Natural killer cell (primary cell): ENCODE measurements at places on chromosomes 7 and 10. TPM values are rescaled to one million over a fixed set of nuclear protein-coding genes. Genes with fewer than 3 reads are reported as not detected.

- H3K4me1 ChIP-seq = peaks cover 6% of the 10 kb centered on the region
- H3K27me3 ChIP-seq = no peaks in the 10 kb centered on the region
- no peak for DNase-seq
- peaks cover 2% of the 10 kb centered on the region for H3K36me3 ChIP-seq
- no peak overlapping the region for H3K27ac ChIP-seq
- no peak overlapping the region for H3K4me3 ChIP-seq
Measured at GRCh38 chr10:5450605-5451384, 38.4 kb downstream of the NET1 start.

- peaks cover 66% of the 10 kb centered on the region for H3K36me3 ChIP-seq
- DNase-seq = no peak
- H3K27ac ChIP-seq = peak overlapping the region; percentile 76
- H3K4me1 ChIP-seq = peaks cover 77% of the 10 kb centered on the region
Measured at GRCh38 chr10:11227103-11227502, 209.4 kb downstream of the CELF2 start.

Gene CPA5
- total RNA-seq = not detected

GRCh38 chr7:50112250-50112649 lies 19.2 kb upstream of the ZPBP start:
- DNase-seq = no peak
- H3K4me3 ChIP-seq = no peak overlapping the region
- H3K27me3 ChIP-seq = peaks cover 7% of the 10 kb centered on the region
- no peak overlapping the region for H3K27ac ChIP-seq
- H3K4me1 ChIP-seq = no peaks in the 10 kb centered on the region

GRCh38 chr7:96059075-96059474 lies 262.8 kb downstream of the SLC25A13 start:
- DNase-seq = no peak
- no peaks in the 10 kb centered on the region for H3K27me3 ChIP-seq
- no peak overlapping the region for H3K4me3 ChIP-seq

Gene PIP
- not detected for total RNA-seq
